ENCODE measurements at places on chromosomes 1 and 21.

- DNase-seq, result peak; percentile 36
Observed at GRCh38 chr1:156652131-156652991, 10.4 kb downstream of the BCAN start.

- no peak for DNase-seq
Observed at GRCh38 chr1:202154766-202155477, 5.5 kb downstream of the PTPN7 start.

- DNase-seq, result no peak
Observed at GRCh38 chr1:223870617-223871574, 25.1 kb upstream of the TP53BP2 start.

GRCh38 chr1:207913951-207914350 is 3.0 kb upstream of the CD34 start:
- no peak for DNase-seq
